ENCODE measurements at places on chromosomes 6 and 20. TPM values are rescaled to one million over a fixed set of nuclear protein-coding genes. Genes with fewer than 3 reads are reported as not detected.

Gene ADGRF1
- not detected for total RNA-seq

Gene LST1
- total RNA-seq = 139 TPM

Gene ANGPT4
- not detected for total RNA-seq

Gene TINAG
- not detected for total RNA-seq

DNA sequence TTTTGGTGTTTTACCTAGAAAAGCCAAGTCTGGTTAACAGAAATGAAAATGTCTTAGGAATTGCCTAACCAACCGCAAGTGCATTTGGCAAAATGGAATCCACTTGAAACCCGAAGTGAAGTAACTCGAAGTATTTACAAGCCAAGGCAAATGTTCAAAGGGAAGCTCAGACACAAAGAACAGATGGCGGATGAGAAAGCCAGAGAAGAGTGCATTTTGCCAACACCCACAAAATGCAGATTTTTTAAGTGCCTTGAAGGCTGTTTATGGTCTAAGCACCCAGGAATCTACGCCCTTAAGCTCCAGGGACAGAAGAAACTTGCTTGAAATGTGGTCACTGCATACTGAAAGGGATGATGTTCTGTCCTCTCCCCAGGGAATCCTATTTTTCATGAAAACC is 70.0 kb upstream of the TBXT start:
- no peak for DNase-seq
- H3K4me3 ChIP-seq = no peak overlapping the region
- no peak overlapping the region for H3K27ac ChIP-seq
- peaks cover 39% of the 10 kb centered on the region for H3K27me3 ChIP-seq

DNA sequence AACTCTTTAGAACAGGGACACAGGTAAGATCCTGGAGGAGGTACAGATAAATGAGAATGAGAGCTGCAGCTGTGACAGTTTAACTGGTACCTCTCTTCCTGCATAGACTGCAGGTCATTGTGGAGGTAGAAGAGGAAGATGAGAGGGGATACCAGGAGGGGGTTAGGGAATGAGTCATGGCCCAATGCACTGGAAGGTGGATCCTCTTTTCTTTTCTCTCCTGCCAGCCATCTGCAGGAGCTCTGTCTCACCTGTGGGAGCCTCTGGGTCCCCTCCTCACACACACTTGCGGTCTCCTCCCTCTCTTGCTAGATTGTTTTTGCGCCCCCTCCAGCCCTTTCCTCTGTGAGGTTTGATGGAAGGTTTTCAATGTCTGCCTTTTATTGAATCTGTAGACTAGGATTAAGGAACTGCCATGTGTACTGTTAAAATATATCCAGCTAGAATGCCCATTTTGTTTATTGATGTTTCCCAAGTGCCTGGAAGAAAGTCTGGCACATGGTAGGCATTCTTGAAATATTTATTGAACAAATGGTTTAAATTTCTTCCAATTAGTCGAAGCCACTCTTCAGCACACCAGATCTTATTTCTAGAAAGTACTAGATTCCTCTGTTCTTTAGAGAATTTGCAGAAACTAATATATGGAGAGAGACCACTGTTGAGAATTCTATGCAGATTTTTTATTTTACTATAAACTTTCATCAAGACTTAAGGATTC is 13.0 kb downstream of the C6orf163 start:
- no peak overlapping the region for H3K4me3 ChIP-seq
- H3K4me1 ChIP-seq = no peaks in the 10 kb centered on the region
- no peak for DNase-seq
- peaks cover 2% of the 10 kb centered on the region for H3K36me3 ChIP-seq

DNA sequence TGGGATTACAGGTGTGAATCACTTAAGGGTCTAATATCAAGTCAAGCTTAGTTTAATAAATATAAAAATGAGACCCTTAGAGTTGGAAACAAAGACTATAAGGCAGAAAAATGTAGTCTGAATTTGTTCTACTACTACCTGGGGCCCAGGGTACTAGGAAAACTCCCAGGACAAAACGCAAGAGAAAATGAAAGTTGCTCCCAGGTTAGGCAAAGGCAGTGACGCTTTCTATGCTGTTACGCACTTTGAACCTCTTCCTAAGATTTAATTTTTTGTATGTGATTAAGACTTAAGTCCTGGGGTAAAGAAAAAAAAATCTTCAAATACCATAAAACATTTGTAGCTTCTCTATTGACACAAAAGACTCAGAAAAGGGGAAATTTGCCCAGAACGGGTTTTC is 17.3 kb downstream of the DSP start:
- H3K4me3 ChIP-seq = no peak overlapping the region
- DNase-seq = no peak
- H3K27me3 ChIP-seq = peaks cover 47% of the 10 kb centered on the region
- H3K27ac ChIP-seq = no peak overlapping the region
- H3K36me3 ChIP-seq = no peaks in the 10 kb centered on the region
- no peaks in the 10 kb centered on the region for H3K4me1 ChIP-seq

- H3K27me3 ChIP-seq = peaks cover 20% of the 10 kb centered on the region
- no peak overlapping the region for H3K27ac ChIP-seq
- no peak overlapping the region for H3K4me3 ChIP-seq
- H3K36me3 ChIP-seq = no peaks in the 10 kb centered on the region
- H3K4me1 ChIP-seq = no peaks in the 10 kb centered on the region
- DNase-seq = no peak
Measured at GRCh38 chr6:97292671-97293070, 9.7 kb upstream of the MMS22L start.

GRCh38 chr6:94300424-94301144 is 881.2 kb upstream of the EPHA7 start:
- no peak for DNase-seq
- H3K4me3 ChIP-seq = no peak overlapping the region
- H3K36me3 ChIP-seq = no peaks in the 10 kb centered on the region
- H3K27me3 ChIP-seq = no peaks in the 10 kb centered on the region
- H3K27ac ChIP-seq = no peak overlapping the region

DNA sequence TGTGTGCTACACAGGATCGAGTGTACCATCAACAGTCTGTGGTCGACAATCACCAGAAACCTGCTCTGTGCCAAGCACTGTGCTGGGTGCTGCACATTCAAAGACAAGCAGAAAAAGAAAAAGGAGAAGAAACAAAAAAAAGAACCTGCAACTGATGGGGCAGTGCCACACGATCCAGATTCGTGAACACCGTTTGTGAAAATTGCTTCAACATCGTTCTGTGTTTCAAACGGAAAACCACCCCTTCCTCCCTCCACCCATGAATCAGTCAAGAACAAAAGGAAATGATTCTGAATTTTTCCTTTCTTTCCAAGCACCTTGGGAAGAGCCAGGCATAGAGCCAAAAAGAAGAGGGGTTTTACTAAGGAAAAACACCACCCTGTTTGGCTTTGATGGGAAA is 129.2 kb upstream of the ARID1B start:
- no peak overlapping the region for H3K27ac ChIP-seq
- H3K4me3 ChIP-seq = no peak overlapping the region
- peaks cover 15% of the 10 kb centered on the region for H3K4me1 ChIP-seq
- DNase-seq = no peak

GRCh38 chr6:37690964-37691735 is 6.5 kb downstream of the MDGA1 start:
- peaks cover 33% of the 10 kb centered on the region for H3K27me3 ChIP-seq
- peaks cover 13% of the 10 kb centered on the region for H3K4me1 ChIP-seq
- H3K4me3 ChIP-seq = no peak overlapping the region
- no peak overlapping the region for H3K27ac ChIP-seq
- no peak for DNase-seq

- H3K27me3 ChIP-seq = no peaks in the 10 kb centered on the region
- H3K4me1 ChIP-seq = no peaks in the 10 kb centered on the region
- no peak overlapping the region for H3K27ac ChIP-seq
- no peaks in the 10 kb centered on the region for H3K36me3 ChIP-seq
Measured at GRCh38 chr6:81253821-81254220, 498.7 kb downstream of the TENT5A start.

DNA sequence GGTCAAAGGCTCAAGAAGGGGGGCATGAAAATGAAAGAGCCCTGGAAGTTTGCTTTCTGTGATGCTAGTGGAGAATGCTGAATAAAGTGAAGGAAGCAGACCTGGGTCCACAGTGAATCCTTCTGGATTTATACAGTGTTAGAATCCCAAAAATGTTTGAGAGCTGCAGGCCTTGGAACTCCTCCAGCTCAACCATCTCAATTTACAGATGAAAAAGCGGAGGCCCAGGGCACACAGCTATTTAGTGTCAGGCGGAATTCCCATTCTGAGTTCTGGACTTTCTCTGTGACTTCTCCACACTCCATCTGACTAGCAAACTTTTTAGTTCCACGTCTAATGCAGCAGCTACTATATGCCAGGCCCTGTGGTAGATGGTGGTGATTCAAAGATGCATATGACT is 1.5 kb upstream of the PRSS35 start:
- H3K27me3 ChIP-seq = peaks cover 27% of the 10 kb centered on the region
- peaks cover 6% of the 10 kb centered on the region for H3K4me1 ChIP-seq
- no peak overlapping the region for H3K27ac ChIP-seq
- H3K4me3 ChIP-seq = no peak overlapping the region
- DNase-seq = no peak

- no peak overlapping the region for H3K4me3 ChIP-seq
- H3K27me3 ChIP-seq = no peaks in the 10 kb centered on the region
- DNase-seq = no peak
- no peak overlapping the region for H3K27ac ChIP-seq
Measured at GRCh38 chr6:161804838-161805237, 531.0 kb upstream of the AGPAT4 start.

DNA sequence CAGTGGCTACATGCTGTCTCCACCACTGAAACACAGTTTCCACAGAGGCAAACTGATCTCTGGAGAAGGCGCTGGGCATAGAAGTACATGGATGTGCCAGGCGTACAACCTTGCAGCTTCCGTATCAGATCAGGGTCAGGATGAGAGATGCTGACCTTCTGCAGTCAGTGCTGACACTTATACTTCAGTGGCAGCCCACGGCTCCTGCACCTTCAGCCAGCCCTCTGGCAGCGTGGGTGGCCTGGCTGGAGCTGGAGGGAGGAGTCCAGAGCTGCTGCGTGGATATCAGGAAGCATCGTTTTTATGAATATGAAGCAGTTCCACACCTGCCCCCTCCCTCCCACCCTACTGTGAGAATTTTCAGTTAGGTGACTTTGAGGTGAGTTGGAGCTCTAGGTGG is 149.3 kb downstream of the CFAP61 start:
- DNase-seq = no peak
- H3K27me3 ChIP-seq = peaks cover 5% of the 10 kb centered on the region
- H3K4me1 ChIP-seq = no peaks in the 10 kb centered on the region
- no peaks in the 10 kb centered on the region for H3K36me3 ChIP-seq

DNA sequence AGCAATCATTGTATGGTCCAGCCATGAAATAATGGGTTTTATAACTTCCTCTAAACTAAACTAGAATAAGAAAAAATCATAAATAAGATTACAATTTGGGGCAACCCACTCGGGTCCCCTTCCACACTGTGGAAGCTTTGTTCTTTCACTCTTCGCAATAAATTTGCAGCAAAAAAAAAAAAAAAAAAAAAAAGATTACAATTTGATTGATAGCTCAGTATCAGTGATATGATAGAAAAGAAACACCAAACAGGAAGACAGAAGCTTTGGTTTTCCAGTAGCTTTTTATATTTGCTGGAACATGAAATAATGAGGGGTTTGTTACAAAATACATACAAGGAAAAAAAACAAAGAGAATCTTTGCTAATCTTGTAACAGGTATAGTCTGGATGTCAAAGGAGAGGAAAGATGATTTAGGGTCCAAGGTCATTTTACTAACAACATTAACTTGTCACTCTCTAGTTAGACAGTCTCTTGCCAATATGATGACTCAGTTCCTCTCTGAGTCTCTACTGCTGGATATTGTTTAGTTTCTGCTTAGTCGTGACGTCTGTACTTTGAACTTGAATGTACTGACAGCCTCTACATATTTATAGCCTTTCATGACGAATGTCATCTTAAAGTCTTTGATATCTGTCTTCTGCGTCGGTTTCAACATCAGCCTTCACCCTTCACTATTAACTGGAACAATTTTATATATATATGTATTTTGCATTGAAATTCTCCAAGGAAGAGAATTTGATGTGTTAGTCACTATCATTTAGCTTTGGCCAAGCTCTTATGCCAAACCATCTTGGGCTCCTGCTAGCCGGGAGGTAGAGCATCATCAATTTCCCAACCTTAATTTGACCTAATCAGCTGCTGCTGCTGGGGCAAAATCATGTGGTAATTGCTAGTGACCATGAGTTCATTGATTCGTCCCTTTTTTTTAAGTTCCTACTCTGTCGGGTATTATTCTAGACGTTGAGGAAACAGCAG is 213.1 kb upstream of the STXBP5 start:
- DNase-seq = no peak
- no peaks in the 10 kb centered on the region for H3K36me3 ChIP-seq
- no peak overlapping the region for H3K27ac ChIP-seq
- no peaks in the 10 kb centered on the region for H3K4me1 ChIP-seq

GRCh38 chr20:7214081-7214740 is 446.7 kb downstream of the BMP2 start:
- H3K27ac ChIP-seq = no peak overlapping the region
- no peak overlapping the region for H3K4me3 ChIP-seq
- no peaks in the 10 kb centered on the region for H3K4me1 ChIP-seq
- no peaks in the 10 kb centered on the region for H3K27me3 ChIP-seq
- H3K36me3 ChIP-seq = no peaks in the 10 kb centered on the region

DNA sequence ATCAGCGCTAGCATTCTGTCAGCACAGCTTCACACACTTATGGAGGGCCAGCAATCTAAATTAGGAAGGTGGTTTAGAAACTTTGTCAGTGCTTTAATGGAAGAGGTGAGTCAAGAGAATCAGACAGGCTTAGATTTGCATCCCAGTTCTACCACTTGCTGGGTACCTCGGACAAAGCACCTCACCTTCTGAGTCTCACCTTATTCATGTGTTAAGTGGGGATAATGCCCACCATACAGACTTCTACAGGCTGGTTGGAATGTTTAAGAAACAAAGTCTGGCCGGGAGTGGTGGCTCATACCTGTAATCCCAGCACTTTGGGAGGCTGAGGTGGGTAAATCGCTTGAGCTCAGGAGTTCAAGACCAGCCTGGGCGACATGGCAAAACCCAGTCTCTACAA is 12.2 kb upstream of the STK35 start:
- no peaks in the 10 kb centered on the region for H3K36me3 ChIP-seq
- H3K27me3 ChIP-seq = peaks cover 26% of the 10 kb centered on the region
- no peak overlapping the region for H3K27ac ChIP-seq
- no peak for DNase-seq
- no peak overlapping the region for H3K4me3 ChIP-seq
- no peaks in the 10 kb centered on the region for H3K4me1 ChIP-seq

DNA sequence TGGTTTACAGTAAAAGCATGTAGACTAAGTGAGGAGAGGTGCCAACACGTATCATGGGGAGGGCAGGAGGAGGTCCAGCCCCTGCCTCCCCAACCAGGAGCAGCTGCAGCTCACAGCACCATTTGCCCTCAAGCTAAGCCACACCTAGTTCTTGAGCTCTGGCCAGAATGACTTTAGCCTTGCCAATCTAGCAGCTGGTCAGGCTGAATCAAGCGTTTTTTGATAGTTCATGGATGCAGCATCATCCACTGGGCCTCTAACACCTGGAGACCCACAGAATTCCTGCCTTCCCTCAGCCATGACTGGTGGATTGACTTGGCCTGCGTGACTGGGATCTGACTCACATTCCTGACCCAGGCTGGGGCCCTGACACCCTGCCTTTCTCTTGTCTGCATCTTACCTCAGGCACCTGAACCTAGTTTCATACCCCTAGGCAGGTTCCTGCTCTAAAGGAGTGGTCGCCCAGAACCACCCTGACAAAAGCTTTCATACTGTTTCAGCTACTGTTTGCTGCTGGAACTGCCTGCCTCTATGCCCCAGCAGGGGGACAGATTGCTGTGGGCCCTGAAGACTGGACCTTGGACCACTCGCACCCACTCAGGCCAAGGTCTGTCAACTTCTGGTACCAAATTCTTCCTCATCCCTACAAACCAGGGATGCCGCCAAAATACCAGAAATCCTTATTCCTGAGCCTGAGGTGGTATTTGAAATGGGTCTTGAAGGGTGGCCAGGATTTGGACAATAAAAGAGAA is 122.3 kb downstream of the QRSL1 start:
- no peaks in the 10 kb centered on the region for H3K36me3 ChIP-seq
- H3K27ac ChIP-seq = no peak overlapping the region
- DNase-seq = no peak
